ENCODE measurements at places on chromosomes 13 and 19.

DNA sequence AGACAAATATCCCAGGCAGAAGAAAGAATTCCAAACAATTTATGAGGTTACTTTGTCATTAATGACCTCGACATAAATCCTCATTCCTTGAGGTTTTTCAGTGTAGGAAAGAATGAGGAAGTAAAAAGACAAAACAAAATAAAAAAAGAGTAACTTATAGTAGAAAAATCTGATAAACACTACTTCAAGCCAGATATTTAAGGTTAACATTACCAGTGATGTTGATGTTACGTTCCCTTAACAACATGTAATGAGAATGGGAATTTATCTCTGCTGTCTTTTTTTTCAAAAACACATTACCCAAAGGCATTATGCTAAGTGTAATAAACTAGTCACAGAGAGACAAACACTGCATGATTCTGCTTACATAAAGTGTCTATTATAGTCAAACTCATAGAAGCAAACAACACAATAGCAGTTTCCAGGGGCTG is 935.1 kb downstream of the SLITRK1 start:
- DNase-seq, result no peak

DNA sequence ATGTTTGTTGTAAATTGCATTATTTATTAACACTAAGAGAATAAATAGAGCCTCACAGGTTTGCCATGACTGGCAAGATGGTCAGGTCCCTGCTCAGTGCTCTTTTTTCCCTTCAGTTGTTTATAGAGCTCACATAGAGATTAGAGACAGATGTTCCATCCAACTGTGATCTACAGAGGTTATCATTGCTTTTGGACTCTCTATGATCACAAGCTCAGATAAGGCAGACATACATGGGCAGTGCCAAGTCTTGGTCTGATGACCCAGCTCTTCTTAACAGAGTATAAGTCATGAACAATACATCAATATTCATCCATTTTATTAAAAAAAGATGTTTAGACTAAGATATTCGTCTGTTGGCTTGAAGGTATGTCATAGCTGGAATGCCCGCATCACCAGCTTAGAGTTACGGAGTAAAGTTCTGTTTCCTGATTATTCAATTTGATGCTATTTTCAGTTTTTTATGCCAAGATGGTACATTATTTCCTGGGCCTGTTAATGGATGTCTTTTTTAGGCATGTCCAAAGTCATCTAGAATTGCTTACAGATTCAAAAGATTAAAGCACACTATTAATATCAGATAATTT is 729.8 kb upstream of the SLC10A2 start:
- no peak for DNase-seq

- no peak for DNase-seq
Observed at GRCh38 chr13:76637641-76638141, 248.5 kb downstream of the KCTD12 start.

GRCh38 chr13:82257790-82258507 is 1624.3 kb downstream of the SLITRK1 start:
- DNase-seq, result no peak

- DNase-seq, result no peak
Observed at GRCh38 chr13:28641600-28641926, 17.4 kb upstream of the POMP start.

All from activated CD4-positive, alpha-beta T cell treated with anti-CD3 and anti-CD28 coated beads, Interleukin-10, Interleukin-2, amounts not matched to agents 100 ng/mL and 50 ng/mL, durations not matched to agents 16 hours and 8 hours (primary cell).